Right atrium auricular region (tissue), 2 donors: ENCODE measurements at places on chromosomes 13 and 19. TPM values are rescaled to one million over a fixed set of nuclear protein-coding genes. Genes with fewer than 3 reads are reported as not detected.

GNA15 gene
- 3.0 TPM for total RNA-seq

- no peak for DNase-seq
Measured at GRCh38 chr19:55386493-55386971, 800 bp downstream of the RPL28 start.

DNA sequence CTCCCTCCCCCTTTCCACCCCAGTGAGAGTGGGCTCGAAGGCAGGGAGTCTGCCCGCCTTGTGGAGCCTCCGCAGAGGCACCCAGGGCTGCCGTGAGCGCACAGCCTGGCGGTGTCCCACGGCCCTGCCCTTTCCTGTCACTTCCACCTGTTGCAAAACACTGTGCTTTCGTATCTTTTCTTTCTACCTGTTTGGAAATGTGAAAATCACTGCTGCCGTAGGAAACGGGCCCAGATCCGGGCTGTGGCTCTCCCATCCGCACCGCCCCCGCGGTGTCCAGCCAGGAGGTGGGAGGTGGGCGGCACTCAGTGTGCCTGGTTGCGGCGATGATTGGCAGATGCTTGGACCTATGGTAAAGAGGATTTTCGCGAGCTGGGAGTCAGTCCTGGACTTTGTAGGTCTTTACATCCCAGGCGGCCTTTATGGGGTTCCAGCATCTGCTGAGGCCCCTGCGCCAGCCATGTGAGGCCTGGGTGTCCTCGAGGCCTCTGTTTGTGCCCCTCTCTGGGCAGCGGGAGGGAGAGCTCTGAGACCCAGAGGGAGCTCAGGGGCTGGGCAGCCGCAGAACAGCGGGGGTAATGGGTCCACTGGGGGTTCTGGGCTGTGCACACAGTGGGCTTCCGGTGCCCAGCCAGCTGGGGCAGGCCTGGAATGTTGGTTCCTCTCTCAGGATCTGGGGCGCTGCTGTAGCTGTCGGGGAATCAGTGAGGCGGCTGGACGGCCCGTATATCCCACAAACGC, 6.1 kb downstream of the STK11 start:
- DNase-seq, result no peak

AMER2 gene
- not detected for total RNA-seq
